NCI-H1092 treated with DMSO at 0.1 percent for 48 hours (cell line): ENCODE measurements at places on chromosomes 4 and X.

DNA sequence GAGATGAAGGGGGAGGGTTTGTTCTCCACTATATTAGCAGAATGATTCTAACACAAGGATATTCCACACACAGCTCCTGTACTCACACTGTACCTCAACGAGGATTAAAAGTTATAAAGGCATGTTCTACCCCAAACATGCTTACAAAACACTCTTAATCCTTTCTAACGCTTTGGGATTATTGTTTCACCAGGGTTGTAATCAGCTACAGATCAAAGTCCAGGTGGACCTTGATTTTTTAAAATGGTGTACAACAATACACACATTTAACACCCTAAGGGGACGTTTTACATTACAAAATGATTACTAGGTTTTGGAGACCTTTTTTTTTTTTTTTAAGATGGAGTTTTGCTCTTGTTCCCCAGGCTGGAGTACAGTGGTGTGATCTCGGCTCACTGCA lies 50.3 kb upstream of the MAP3K15 start:
- no peak for DNase-seq

GRCh38 chr4:62872856-62873255 lies 1536.4 kb downstream of the TECRL start:
- DNase-seq: no peak

GRCh38 chrX:27439771-27440170 lies 23.4 kb downstream of the PPP4R3C start:
- DNase-seq: no peak

DNA sequence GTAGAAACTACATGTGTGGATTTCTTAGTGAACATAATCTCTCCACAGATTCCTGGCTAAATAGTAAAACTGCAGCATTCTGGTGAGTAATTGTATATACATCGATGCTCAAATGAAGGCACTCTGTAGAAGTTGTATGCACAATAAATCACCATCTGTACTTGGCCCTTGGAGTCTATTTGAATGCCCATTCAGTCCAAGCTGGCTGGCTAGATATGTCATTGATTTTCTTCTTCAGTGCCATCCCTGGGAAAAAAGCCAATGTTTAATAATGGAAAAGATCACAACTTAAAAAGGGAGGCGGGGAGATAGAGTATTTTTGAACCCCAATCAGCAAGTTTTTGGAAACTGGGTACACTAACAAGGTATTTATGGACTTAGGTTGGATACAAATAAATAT lies 381.0 kb upstream of the TEX13C start:
- DNase-seq: peak; percentile 22

GRCh38 chr4:48032721-48033120 lies 16.1 kb downstream of the NIPAL1 start:
- no peak for DNase-seq

DNA sequence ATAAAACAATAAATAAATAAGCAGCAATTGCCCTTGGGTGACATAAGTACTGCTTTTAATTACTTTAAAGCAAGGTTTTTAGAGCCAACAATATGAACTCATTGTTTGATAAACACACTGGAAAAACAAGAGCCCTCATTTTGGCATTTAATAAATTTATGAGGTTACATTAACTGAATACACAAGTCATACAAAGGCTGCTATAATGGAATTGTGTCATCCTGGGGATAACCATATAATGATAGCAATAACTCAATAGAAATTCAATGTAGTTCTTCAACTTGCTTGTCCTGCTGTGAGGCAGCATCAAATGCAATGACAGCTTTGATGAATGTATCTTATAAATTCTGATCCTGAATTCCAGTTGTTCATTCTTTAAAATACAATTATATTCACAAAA lies 1512.5 kb downstream of the STIM2 start:
- no peak for DNase-seq

DNA sequence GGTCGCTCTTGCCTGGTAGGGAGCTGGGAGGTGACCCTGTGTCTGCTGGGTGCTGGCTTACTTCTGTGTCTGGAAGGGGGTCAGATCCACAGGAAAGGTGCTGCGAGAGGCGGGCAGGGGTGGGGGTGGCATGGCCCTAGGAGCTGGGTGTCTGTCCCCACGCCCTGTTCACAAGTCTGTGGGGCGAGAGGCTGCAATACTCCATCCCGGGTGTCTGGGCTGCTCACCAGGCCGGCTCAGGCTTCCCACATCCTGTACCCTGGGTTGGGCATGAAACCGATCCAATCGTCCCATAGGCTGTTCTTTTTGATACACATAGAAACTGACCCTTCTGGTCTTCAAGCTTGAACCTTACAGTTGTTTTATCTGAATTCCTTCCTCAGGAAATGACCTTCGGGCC lies 993 bp upstream of the CTAG2 start:
- no peak for DNase-seq

GRCh38 chrX:13533726-13534125 lies 35.7 kb upstream of the EGFL6 start:
- no peak for DNase-seq

GRCh38 chrX:55135171-55135570 lies 46.4 kb downstream of the PAGE2 start:
- peak; percentile 33 for DNase-seq

DNA sequence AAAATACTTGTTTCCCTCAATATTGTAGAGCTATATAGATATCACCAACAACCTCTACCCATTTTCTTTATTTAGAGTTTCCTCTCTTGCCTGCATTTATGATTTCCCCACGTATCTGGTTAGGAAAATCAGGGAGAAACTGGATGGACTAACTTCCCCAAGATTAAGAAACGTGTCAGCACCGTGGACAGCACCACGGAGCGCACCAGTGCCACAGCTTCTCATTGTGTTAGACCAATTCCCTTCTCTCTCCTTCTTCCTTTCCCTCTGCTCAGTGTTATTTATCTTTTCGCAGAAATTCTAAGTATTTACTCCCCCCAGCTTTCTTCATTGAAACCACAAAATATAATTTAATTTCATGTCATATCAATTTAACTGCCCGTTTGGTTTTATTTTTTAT lies 568.6 kb upstream of the BOD1L1 start:
- DNase-seq: no peak

- no peak for DNase-seq
Observed at GRCh38 chrX:16750136-16750535, 30.7 kb downstream of the SYAP1 start.

- no peak for DNase-seq
Observed at GRCh38 chr4:183352546-183352945, 30.3 kb upstream of the CLDN24 start.

DNA sequence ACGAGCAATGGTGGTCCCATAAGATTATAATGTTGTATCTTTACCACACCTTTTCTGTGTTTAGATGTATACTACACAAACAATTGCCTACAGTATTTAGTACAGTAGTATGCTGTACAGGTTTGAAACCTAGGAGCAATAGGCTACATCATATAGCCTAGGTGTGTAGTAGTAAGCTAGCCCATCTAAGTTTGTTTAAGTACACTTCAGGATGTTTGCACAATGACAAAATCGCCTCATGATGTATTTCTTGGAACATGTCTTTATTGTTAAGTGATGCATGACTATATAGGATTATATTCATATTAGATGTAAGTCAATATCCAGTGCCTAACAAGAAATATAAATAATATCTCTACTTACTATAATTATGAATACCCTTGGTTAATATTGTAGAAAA lies 104.6 kb downstream of the SLC10A6 start:
- no peak for DNase-seq

- no peak for DNase-seq
Observed at GRCh38 chr4:24630937-24631336, 46.6 kb upstream of the DHX15 start.

DNA sequence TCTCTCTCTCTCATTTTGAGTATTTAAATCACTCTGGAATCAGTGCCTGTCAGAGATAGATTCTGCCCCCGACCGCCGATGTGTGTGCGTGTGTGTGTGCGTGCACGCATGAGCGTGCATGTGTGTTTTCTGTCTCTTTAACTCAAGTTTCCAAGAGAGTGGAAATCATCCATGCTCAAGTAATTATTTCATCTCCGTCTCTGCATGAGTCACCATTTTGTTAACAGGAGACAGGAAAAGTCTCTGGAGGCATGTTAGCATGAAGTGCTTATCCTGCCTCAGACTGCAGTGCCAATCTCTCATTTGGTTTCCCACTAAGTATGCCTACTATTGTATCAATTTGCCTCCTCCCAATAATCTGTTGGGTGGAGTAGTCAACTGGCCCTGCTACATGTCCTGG lies 182.9 kb upstream of the NHS start:
- no peak for DNase-seq

- DNase-seq: no peak
Observed at GRCh38 chr4:44186850-44187246, 261.8 kb downstream of the KCTD8 start.

DNA sequence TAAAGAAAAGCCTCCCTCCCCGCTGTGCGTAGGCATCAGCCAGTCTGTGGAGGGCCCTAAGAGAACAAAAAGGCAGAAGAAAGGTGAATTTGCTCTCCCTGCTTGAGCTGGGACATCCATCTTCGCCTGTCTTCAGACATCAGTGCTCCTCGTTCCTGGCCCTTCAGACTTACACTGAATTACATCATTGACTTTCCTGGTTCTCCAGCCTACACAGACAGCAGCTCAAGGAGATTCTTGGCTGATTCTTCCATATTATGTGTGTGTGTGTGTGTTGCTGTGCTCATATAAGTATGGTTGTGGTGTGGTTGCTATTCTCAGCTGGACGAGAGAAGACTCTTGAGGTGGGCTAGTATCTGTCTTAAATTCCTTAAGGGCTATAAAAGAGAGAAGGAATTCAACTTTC lies 35.5 kb upstream of the CD99L2 start:
- no peak for DNase-seq

GRCh38 chr4:6019316-6020263 lies 1.4 kb upstream of the C4orf50 start:
- peak; percentile 58 for DNase-seq

DNA sequence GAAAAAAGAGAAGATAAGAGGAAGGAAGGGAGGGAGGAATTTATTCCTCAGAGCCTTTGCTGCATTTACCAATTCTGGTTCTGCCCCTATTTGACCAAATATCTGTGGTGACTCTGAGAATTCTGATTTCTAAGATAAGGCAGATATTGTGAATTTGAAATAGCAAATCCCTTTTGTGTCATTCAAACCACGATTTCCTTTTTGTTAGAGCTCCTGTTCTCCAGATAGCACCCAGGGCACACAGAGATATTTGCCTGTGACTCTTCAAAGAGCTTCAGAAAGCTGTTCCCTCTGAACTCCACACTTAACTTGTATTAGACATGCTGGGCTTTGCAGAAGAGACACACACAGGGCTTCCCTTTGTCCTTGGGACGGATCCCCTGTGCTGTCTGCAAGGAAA lies 272.2 kb downstream of the DHRSX start:
- no peak for DNase-seq

- no peak for DNase-seq
Observed at GRCh38 chrX:65667503-65668376, at the start of gene MSN. Gene MSN (plus strand): TSS chrX:65667654. CDS start chrX:65667842, 188 bp downstream.

GRCh38 chr4:57351731-57352130 lies 241.5 kb upstream of the IGFBP7 start:
- DNase-seq: no peak

- no peak for DNase-seq
Observed at GRCh38 chr4:158500054-158500453, 21.6 kb upstream of the RXFP1 start.

DNA sequence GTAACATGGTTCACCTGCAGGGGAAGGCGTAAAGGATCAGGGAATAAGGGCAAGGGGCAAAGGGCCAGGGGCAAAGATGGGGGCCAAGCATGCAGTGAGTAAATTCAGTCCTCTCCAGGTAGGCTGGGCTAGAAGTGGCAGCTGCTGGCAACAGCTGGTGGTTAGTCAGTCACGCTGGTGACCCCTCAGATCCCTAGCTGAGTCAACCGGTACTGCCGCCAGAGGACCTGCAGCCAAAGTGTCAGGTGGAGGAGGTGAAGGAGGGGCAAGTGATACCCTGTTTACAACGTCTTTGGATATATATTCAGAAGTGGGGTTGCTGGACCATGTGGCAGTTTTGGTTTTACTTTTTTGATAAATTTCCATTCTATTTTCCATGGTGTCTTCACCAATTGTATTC lies 24.6 kb upstream of the NAP1L2 start:
- no peak for DNase-seq

- DNase-seq: no peak
Observed at GRCh38 chr4:36852856-36853255, 391.7 kb upstream of the NWD2 start.

DNA sequence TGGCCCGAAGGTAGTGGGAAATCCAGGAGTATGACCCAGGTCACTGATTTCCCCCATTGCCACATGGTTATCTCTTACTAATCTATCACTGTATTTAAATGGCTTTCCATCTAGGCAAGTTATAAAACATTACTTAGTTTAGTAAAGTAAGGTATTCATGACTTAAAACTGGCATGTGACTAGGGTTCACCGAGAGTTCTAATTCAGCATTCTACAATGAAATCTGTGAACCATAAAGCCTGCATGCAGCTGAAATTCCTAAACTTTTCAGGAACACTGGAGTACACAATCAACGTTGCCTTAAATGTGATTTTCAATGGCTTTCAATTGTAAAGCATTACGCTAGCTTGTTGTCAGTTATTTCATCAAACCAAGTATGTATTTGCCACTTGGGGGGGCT lies 22.7 kb upstream of the PRPS2 start:
- no peak for DNase-seq

GRCh38 chr4:137378393-137378792 lies 153.9 kb downstream of the PCDH18 start:
- DNase-seq: no peak

GRCh38 chr4:160019936-160020335 lies 917.1 kb downstream of the RAPGEF2 start:
- no peak for DNase-seq

DNA sequence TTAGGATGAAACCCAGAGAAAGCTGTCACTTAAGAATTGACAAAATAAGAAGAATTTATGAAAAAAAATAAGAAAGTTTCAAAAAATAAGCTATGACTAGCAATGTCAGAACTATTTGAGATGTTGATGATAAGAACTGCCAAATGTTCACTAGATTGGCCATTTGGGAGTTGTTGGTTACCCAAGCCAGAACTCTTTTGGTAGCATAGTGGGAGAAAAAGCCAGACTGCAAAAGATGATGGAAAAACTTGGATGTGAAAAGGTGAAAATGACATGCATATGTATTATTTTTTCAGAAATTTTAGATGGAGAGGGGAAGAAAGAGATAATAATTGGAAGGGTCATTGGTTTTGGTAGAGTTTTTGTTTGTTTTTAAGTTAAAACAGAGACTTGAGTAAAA lies 397.2 kb upstream of the ATOH1 start:
- no peak for DNase-seq

DNA sequence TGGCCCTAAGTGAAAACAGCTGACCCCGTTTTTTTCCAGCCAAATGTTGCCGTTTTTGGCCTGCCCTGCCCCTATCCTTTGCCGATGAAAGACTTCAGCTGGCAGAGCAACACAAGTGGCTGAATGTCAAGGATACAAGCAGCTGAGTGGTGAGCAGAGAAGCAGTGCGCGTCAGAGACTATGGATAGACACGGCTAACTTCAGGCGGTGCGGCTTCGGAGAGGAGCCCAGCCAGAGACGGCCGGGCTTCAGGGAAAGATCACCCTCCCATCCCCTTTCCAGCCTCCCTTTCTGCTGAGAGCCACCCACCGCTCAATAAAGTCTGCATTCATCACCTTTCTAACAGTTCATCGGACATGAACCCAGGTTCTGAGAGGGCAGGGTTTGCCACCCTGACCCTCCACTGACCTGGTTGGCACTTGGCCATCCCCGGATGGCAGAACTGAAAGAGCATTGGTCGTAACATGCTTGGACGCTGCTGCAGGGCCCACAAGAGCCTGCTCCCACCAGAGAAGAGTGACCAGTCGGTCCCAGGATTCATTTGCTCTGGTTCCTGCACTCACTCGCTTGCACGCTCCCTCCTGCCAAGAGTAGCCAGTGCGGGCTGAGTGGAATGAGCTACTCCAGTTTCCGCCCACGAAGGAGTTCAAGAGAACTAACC lies 125.8 kb downstream of the PPEF1 start:
- peak; percentile 26 for DNase-seq
